Hematopoietic multipotent progenitor cell treated with erythropoietin and hydrocortisone succinate and interleukin-3 and kit ligand, for 8 days (in vitro differentiated cells): ENCODE measurements at places on chromosomes 7 and 10.
A peak's percentile ranks its signal among the peaks of the same experiment; 100 is the strongest.

DNA sequence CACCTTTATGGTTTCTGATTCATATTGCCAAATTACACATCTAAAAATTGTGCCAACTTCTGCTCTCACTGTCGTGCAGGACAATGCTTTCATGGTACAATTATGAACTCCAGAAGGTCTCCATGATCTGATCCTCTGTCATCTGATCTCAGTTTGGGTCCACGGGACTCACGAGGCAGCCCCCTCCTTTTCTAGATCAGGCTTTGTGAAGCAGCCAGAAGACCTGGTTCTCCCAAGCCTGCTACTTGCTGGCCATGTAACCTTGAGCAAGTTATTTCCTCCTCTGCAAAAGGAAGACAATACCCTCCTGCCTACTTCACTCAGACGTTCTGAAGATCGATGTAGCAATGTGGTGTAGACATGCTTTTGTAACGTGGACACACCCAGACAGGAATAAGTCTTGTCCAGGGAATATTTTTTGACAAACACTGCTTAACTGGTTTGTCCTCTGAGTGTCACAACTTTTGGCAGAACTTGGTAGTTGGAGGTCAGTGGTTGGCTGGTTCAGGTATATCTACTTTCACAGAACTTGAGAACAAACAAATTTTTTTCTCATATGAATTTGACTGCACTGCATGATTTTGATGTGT lies 19.6 kb downstream of the CALML3 start:
- no peak for DNase-seq

DNA sequence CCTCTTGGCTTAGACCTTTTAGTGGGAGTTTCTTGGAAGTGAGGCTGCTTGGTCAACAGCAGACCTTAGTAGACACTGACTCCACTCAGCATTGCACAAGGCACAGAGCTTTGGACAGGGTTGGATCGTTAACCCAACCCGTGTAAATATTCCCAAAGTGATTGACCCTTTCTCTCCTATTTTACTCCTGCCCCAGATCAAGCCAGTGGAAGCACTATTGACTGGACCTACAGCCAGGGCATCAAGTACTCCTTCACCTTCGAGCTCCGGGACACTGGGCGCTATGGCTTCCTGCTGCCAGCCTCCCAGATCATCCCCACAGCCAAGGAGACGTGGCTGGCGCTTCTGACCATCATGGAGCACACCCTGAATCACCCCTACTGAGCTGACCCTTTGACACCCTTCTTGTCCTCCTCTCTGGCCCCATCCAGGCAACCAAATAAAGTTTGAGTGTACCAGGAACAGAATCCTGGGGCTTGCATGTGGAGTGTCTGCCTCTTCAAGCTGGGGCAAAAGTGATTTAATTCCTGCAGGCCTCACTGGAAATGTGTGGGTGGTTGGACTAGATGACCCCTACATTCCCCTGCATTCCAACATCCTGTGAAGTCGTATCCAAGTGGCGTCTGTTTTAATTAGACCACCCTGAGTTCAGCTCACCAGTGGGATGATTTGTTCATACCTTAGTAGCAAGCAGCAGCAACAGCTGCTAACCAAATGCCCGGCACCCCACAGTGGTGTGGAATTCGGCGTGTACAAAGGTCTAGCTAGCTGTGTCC lies 7.5 kb downstream of the CPA1 start:
- DNase-seq = no peak

GRCh38 chr7:106625678-106626301 lies 35.2 kb downstream of the CCDC71L start:
- no peak for DNase-seq

DNA sequence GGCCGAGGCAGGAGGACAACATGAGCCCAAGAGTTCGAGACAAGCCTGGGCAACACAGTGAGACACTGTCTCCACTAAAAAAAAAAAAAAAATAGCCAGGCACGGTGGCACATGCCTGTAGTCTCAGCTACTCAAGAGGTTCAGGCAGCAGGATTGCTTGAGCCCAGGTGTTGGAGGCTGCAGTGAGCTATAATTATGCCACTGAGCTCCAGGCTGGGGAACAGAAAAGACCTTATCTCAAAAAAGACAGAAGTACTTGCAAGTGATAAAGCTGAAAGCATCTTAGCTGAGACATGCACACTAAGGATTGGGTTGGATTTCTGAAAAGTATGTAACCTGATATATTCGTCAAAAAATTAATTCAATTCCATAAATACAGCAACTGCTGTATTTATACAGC lies 68.4 kb downstream of the PPP1R3C start:
- no peak for DNase-seq

DNA sequence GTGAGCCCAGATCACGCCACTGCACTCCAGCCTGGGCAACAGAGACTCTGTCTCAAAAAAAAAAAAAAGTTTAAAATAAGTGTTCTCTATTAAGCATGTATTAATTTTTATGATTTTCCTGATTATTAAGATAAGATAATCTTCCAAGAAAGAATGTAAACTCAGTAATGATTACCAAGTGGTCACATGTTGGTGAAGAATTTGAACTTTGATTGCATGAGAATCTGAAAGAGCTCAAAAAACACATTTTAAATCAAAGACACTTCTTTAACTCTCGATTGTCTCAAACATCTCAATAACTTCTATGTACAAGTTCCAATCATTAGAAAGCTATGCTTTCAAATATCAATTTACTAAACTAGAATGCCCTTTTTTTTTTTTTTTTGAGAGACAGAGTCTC lies 33.8 kb downstream of the SNX8 start:
- no peak for DNase-seq

DNA sequence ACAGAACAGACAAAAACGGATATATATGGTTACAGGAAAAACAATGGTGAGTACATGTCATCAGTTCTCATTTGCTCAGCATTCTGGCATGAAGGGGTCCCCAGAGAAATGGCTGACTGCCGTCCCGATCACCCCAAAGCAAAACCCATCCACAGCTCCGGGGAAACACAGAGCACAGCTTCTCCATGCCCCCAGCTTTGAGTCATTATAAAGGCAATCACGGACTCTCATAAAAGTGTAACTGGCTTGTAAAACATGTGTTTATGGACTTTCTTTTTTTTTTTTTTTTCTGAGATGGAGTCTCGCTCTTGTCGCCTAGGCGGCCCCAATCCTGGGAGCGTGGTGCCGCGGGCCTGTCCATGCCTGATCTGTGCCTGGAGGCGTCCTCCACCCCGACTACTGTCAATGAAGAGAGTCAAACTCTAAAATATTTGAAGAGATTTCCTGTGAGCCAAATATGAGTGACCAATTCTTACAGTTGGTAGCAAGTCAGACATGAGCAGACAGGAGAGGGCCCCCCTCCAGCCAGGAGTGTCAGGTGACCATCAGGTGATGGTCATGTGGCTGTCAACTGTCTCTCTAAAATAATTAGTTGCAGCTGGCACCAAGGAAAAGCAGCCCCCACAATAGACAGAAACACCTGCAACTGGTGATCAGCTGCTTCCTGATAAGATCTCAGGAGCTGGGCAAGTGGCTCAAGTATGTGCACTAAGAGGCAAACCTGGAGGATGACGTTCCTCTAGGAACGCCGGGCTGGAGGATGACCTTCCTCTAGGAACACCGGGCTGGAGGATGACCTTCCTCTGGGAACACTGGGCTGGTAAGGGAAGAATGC lies 21.7 kb upstream of the NOM1 start:
- DNase-seq = no peak

- no peak for DNase-seq
Measured at GRCh38 chr10:115092258-115092554, 959 bp upstream of the ATRNL1 start.

- DNase-seq = peak; percentile 76
Measured at GRCh38 chr7:151310578-151310977, 31.0 kb upstream of the NUB1 start.

- no peak for DNase-seq
Measured at GRCh38 chr10:21138769-21139340, 241.7 kb upstream of the NEBL start.

- DNase-seq = no peak
Measured at GRCh38 chr10:116947841-116948529, 57.0 kb downstream of the SHTN1 start.

- no peak for DNase-seq
Measured at GRCh38 chr10:101892782-101893391, 49.3 kb upstream of the KCNIP2 start.

- DNase-seq = no peak
Measured at GRCh38 chr7:116776610-116777289, 85.6 kb upstream of the CAPZA2 start.

DNA sequence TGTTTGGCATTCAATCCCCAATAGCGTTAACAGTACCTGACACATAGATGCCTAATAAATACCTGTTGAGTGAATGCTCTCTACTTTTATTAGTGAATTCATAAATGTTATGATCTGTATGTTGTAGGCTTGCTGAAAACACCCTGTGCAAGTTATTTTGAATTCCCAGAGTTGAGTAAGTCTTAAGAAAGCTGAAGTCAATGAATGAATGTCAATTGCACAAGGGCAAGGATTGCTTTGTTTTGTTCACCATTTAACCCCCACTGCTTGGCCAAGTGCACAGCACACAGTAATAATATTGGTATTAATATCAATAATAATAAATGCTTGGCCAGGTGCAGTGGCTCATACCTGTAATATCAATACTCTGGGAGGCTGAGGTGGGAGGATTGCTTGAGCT lies 10.2 kb downstream of the CPA1 start:
- DNase-seq = no peak

DNA sequence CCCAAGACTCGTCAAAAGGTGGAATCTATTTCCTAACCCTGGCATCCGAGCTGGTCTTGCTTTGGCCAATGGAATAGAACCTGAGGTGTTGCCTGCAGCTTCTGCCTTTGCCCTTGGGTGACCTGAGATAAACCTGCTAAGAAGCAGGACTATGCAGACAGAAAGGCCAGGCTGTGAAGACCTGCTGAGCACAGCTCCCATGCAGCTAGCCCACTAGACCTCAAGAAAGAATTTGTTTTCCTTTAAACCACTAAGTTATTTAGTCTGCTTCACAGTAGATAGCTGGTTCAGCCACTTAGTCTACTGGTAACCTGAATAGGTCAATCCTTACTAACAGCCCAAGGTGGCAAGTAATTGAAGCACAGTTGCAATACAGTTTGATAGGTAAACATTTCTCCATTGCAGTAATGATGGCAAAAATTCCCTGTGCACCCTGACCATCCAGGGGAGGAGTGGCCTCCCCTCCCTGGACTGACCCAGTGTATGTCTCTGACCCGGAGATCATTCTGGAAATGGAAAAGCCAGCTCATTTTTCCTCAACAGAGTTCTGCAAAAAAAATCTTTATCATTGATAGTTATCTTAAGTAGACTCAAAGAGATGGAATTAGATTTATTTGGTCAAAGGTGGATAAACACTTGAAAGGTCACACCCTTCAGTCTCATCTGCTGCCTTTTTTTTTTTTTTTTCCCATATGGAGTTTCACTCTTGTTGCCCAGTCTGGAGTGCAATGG lies 20.0 kb downstream of the TNS3 start:
- no peak for DNase-seq

- peak; percentile 24 for DNase-seq
Measured at GRCh38 chr10:55668326-55668922, 692.6 kb downstream of the ZWINT start.

GRCh38 chr7:6181136-6181535 lies 91.3 kb downstream of the CYTH3 start:
- peak; percentile 4 for DNase-seq

- DNase-seq = peak; percentile 65
Measured at GRCh38 chr7:10803720-10804119, 170.0 kb upstream of the PHF14 start.

DNA sequence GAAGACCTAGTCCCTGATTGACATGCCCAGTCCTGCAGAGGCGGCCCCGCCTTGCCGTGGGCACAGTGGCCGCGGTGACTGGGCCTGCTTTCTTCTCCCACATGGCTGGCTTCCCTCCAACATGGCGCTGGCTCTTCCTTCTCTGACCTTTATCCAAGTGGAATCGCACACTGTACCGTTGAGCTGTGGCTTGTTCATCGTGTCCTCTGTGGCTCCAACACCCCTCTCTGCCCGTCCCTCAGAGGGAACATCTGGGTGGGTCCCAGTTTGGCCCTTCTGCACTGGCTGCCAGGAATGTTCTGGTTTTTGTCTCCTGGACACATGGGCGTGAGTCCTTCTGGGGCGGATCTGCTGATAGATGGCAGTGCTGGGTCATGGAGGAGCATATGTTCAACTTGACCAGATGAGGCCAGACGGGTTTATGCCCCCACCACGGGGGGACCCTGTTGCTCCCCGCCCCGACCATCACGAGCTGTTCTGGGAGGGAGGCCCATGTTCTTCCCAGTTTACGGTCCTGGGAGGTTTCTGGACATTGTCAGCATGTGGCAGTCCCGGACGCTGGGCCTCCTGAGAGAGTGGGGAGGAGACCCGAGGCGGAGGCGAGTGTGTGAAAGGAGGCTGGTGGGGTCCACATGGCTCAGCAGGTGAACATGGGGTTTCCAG lies 63.5 kb downstream of the LHPP start:
- DNase-seq = peak; percentile 58

DNA sequence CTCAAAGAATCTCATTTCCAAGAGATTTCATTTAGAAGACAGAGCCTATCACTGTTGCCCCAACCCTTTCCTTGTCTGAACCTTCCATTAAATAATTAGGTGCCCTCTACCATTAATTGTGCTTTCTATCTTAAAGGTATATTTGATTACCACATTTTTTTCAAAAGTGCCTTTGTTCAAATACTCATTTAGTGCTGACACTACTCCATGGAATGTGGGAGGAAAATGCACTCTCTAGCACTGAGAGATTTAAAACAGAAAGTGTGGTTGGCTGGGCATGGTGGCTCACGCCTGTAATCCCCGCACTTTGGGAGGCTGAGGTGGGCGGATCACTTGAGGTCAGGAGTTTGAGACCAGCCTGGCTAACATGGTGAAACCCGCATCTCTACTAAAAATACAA lies 119.8 kb downstream of the CACNA2D1 start:
- no peak for DNase-seq

DNA sequence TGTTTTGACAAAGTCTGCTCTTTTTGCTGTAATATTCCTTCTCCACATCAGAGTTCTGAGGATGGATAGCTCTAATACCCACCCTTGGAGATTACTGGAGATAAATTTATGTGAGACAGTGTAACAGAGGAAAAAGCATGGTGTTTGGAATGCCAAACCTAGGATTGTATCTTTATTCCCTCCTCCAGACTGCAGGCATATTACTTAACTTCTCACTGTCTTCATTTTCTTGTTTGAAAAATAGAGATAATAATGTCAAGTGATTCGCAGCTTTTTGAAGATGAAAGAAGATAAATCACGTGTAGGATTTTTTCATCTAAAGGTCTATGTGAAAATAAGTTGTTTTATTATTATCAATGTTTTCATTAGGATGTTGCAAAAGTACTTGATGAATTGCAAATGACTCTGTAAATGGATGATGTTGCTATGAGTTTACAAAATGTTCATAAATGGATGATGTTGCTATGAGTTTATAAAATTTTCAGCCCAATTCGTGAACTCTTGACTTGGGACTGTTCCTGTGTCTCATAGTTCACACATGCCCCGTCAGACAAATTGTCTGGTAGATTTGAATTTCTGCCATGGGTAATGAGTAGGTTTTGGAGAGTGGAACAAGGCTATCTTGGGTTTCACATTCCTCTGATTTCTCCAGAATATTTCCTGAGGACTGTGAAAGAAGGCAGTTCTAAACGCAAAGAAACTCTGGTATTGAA lies 113.1 kb upstream of the IGFBP3 start:
- DNase-seq = no peak
